GM12891 (cell line): ENCODE measurements at places on chromosomes 11 and 22.

- no peak for DNase-seq
Measured at GRCh38 chr11:38547462-38547861, 1949.4 kb upstream of the RAG2 start.

DNA sequence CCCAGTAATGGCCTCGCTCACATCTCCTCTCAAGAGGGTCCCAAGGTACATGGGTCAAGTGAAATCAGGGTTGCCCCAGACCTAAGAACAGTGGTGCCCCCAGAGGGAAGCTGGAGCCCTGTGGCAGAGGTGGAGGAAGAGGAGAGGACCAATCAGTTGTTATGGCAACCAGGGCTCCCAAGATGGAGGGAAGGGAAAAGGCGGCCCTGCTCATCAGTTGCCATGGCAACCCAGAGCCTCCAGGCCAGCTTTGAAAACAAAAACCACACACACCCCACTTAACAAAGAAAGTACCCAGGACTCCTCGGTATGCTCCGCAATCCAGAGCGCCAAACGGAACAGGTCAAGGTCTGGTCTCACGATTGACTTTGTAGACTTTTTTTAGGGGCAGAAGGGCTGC, 53.5 kb upstream of the SLC35C1 start:
- no peak for DNase-seq

GRCh38 chr11:78400116-78400515, 17.5 kb downstream of the GAB2 start:
- no peak for DNase-seq

DNA sequence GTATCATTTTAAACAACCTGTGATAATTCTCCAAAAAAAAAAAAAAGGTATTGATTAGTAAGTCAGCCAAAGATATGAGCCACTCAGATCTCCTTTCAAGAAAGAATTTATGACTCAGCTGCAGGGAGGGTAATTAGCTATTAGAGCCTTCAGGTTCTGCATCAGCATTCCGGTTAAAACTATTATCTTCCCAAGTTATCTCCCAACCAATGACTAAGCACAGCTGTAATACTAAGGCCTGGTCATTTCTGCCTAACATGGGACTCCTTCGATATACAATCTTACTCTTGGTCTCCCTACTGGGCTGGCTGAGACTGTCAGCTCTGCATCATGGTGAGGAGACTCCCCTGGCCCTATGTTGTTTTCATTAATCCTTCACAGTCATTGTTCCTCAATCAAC, 60.4 kb downstream of the SBF2 start:
- DNase-seq = no peak

DNA sequence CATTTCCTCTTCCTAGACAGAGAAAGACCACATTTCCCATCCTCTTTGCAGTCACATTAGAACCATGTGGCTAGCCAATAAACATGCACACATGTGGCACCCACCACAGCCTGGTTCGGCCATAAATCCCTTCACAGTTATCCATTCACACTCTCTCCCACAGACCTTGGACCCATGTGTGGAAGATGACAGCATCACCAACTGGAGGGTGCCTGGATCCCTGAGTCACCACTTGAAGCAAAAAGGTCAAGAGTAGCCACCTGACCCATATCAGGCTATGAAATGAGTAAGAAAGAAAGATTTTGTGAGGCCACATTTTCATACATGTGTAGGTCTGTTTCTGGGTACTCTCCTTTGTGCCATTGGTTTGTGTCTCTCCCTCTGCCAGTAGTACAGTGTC, 9.0 kb upstream of the TMEM121B start:
- DNase-seq = no peak

DNA sequence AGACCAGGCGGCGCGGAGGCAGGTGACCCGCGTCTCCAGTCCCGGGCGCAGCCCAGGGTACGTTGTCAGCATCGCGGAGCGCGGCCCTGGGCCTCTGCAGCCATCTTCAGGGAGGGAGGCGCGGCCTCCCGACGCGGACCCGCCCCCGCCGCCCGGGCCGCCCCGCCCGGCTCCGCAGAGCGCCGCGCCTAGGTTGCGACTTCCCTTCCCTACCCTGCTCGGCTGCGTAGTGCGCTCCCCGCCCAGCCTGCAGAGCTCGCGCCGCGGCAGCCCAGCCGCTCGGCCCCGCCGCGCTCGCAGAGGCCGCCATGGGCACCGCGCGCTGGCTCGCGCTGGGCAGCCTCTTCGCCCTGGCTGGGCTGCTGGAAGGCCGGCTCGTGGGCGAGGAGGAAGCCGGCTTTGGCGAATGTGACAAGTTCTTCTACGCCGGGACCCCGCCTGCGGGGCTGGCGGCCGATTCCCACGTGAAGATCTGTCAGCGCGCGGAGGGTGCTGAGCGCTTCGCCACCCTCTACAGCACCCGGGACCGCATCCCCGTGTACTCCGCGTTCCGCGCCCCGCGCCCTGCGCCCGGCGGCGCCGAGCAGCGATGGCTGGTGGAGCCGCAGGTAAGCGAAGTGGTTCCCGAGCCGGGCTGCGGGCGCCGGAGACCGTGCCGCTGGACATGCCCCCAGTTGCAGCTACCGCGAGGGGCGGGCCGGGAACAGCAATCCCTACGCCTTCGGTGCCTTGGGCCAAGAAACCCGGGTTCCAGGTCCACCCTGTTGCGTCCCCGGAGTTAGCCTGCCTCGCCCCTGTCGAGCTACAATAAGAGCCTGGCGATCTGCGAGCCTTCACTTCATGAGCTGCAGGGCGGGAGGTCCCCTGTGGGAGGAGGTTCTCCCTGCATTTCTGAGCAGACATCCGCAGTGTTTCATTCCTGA, at the start of gene ENDOD1:
Gene ENDOD1, plus strand, starts transcription at position 227 of the 923 bp plus-strand sequence. Its CDS starts 82 bp downstream, at position 309.
- DNase-seq = peak; percentile 78
